ENCODE measurements at places on chromosomes 5 and 9.

DNA sequence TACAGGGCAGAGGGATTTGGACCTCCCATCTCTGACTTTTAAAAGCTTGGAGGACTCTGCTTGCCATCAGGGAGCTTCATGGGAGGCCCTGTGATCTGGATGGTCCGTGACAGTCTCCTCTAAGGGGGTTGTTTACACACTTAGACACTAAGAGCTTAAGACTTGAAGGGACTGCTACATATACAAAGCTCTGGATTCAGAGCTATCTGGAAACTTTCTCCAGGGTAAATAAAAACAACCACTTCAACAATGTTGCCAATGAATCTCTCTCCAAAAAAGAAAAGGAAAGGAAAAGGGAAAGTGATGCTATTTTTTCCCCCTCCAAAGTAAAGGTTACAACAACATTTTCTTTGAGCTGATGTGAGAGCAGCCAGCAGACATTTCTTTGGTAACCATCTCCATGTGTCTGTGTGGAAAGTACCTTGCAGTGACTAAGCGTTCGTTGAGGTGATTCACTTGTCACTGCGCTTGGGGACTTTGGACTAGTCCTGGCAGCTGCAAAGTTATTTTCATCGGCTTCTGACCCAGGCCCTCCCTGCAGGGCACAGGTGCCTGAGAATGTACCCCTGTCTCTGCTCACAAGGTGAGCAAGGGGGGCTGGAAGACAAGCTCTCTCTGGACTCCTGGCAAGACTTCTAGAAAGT, 262.1 kb upstream of the KLF4 start:
- no peak for DNase-seq

DNA sequence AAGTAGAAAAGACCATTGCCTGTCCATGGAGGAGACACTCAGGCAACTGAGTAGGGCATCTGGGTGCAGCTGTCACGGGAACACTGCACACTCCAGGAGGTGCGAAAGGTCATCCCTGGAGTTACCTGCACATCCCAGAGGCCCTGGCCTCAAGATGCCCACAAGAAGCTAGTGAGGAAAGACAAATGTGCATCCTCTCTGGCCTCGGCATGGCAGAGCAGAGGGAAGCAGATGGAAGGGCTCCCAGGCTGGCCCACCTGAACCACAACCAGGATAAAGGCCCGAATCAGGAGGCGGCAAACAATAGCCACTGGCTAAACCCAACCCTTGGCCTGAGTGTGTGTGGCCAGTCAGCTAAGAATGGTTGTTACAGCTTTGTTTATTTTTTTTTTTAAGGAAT, 231.7 kb downstream of the SYK start:
- DNase-seq = no peak

- no peak for DNase-seq
Measured at GRCh38 chr5:125236007-125236406, 489.6 kb upstream of the ZNF608 start.

GRCh38 chr9:109114670-109115069, 5.1 kb downstream of the TMEM245 start:
- no peak for DNase-seq

DNA sequence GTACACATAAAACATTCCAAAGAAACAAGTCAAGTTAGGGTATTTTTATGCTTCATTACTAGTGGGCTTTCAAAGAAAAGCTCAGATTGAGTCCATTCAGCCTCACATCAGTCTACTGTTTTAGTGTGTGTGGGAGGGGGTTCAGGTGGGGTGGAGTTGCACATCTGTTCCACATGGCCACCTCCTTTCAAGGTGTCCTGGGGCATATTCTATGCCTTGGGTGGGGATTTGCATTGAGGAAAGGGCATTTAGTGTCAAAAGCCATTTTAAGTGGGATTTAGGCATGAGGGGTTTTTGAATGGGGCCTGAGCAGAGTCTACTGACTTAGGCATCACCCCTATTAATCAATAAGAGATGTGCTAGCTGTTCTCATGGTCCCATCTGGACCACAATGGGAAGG, 983.1 kb downstream of the TLE4 start:
- no peak for DNase-seq

All from activated naive CD8-positive, alpha-beta T cell treated with anti-CD3 and anti-CD28 coated beads, Interleukin-2, amount 50 U/mL, for 16 hours (primary cell).